ENCODE measurements at places on chromosomes 4 and X. TPM values are rescaled to one million over a fixed set of nuclear protein-coding genes. Genes with fewer than 3 reads are reported as not detected.

The SHROOM2 gene
- total RNA-seq: 0.58 TPM

The SLC9A7 gene
- total RNA-seq: 1.3 TPM

The CT45A2 gene
- not detected for total RNA-seq

The FGB gene
- not detected for total RNA-seq

The GYPE gene
- 1.7 TPM for total RNA-seq

The ANKRD17 gene
- total RNA-seq: 65.8 TPM

The ATP11C gene
- total RNA-seq: 20.0 TPM

The CDX4 gene
- total RNA-seq: not detected

The INTU gene
- total RNA-seq: 4.6 TPM

The MPP1 gene
- total RNA-seq: 85.1 TPM

The KIAA1210 gene
- total RNA-seq: not detected

The PASD1 gene
- not detected for total RNA-seq

The PRKG2 gene
- 0.19 TPM for total RNA-seq

The ZNF630 gene
- 0.96 TPM for total RNA-seq

The SMC1A gene
- total RNA-seq: 50.6 TPM
